CD4-positive, alpha-beta T cell treated with Interleukin-4 for 1 hour (primary cell): ENCODE measurements at places on chromosomes 5 and 9.

GRCh38 chr5:180810210-180810958 lies 7.8 kb upstream of the MGAT1 start:
- peak; percentile 97 for DNase-seq

DNA sequence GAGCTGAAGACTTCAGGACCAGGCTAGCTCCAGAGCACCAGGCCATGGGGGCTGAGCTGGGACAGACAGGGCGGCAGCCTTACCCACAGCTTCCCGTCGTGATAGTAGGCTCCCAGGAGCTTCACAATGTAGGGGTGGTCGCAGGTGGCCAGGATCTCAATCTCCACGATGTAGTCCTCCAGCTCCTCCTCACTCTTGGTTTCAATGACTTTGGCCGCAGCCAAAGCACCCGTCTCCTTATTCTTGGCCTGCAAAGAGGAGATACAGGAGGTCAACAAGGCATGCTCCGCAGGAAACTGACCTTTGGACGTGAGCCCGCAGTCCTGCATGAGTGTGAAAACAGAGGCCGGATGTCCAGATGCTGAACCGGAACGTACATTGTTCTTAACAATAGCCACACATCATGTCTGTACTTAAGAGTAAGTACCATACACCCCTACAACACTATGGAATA lies 31.5 kb downstream of the STK10 start:
- DNase-seq, result no peak

GRCh38 chr9:114247077-114247476 lies 75.8 kb upstream of the ORM1 start:
- no peak for DNase-seq

- no peak for DNase-seq
These were observed 5.1 kb upstream of the RAB14 start for GRCh38 chr9:121206516-121207370.

DNA sequence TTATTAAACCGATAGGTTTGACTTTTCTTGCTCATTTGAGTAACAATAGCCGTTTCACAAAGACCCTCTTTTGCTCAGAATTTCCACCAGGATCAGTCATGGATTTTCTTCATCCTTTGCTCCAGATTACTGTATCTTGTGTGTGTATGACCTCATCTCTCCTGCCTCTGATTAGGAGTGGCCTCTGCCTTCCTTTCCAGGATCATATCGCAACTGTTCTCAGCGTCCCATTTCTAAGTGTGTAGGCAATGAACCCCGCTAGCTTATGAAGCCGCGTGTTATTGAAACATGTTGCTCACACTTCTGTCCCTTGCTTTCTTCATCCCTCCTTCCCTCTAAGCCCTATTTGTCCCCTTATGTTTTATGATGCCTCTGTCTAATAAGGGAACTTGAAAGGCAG lies 169.8 kb upstream of the RPS23 start:
- DNase-seq, result no peak

GRCh38 chr9:89330513-89330912 lies 12.2 kb downstream of the SECISBP2 start:
- DNase-seq, result no peak

DNA sequence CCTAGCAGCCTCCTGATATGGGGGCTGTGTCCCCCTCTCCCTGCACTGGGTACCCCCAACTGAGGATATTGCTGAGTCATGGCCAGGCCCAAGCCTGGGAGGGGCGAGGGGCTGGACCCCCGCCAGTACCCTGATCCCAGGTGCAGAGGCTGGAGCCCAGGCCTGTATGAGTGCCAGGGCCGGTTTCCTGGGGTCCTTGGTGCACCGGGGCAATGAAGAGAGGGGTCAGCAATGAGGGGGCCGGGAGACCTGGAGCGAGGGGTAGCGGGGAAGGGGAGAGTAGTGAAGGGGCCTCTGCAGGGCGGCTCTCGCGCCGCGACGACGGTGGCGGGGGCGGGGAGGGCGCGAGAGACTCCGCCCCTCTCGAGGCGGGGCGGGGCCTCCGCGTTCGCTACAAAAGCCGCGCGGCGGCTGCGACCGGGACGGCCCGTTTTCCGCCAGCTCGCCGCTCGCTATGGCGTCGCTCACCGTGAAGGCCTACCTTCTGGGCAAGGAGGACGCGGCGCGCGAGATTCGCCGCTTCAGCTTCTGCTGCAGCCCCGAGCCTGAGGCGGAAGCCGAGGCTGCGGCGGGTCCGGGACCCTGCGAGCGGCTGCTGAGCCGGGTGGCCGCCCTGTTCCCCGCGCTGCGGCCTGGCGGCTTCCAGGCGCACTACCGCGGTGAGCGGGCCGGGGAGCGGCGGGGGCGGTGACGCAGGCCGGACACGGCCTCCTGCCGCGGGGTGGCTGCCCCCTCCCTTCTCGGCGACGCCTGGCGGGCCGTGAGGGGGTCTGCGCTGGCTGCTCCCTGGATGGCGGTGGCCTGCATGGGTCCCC lies at the start of gene SQSTM1:
Gene SQSTM1, plus strand, starts transcription at position 423 of the 815 bp plus-strand sequence. Its CDS starts 32 bp downstream, at position 455.
- peak; percentile 84 for DNase-seq
